ENCODE measurements at places on chromosomes 6 and 20.
A peak's percentile ranks its signal among the peaks of the same experiment; 100 is the strongest.

DNA sequence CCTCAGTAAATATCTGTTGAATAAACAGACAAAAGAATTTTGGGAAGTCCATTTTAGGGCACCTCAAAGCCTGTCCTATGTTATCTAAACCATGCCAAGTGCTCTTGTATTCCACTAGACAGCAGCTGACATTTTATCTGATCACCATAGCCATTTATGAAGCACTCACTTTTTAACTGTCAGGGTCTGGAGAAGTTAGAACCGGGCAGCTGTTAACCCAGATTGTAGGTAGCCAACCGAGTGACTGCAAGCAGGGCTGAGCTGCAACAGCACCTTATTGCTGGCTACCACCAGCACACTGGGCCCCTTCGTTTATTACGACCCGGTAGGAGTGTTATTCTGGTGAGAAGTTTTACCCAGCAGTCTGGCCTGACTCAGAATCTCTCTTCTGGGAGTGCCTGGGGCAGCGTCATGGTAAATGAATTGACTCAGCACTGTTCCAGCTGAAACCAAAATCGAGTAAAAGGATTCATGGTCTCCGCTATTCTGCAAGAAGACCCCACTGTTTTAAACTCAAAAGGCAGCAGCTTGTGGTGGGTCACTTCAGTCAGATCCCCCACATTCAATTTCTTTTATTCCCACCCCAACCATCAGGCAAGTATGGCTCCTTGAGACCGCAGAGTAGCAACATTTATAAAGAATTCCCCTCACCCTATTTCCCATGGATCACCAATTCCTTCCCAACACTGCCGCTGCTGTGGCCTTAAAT lies 1.7 kb downstream of the UBE2V1 start:
- no peak for DNase-seq

DNA sequence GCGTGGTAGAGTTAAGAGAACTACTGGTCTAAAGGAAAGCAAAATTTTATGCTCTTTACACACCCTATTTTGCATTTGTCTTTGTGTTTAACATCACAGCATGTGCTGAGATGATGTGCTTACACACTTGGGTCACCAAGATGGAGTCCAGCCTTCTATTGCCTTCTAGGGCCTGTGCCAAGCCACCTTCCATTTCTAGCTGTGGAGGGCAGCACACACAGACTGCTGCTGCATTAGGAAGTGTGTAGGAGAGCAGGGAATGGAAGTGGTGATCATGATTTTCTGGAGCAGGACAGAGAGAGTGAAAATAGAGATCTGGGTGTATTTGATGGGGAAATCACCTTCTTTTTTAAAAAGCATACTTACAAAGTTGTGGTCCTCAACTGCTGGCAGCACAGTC lies 191.6 kb downstream of the SOX4 start:
- DNase-seq: no peak

GRCh38 chr6:56040889-56041301 lies 165.5 kb upstream of the BMP5 start:
- DNase-seq: no peak

DNA sequence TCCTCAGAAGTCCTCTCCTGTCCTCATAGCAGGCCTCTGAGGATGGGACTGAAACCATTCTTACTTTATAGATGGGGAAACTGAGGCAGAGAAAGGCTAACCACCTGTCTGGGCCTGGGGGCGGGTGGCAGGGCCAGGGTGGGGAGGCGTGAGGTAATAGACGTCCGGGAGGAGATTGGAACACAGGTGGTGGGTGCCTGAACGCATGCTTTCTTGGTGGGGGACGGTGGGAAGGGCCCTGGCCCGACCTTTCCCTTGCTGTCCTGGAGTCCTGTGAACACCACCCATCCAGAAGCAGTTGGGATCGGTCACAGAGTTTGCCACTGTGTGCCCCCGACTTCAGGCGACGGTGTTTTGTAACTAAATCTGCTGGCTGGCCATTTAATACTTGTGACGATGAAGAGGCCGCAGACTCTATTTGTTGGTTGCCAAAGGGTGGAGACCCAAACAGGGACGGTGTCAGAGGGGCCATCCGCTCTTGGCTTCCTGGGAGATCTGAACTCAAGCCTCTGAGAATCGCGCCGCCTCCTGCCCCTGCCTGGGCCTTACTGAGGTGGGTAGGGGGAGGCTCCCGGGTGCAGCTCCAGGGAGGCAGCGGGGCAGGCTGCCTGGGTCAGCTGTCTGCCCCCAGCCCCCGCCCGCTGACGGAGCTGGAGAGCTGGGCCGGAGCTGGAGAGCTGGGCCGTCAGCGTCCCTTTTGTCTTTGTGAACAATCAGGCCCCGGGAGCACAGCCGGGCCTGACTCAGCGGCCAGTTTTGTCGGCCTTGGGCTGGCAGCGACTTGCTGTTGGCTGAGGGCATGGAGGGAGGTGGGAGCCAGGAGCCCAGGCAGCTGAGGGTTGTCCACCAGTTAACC lies 4.1 kb downstream of the RBM38 start:
- peak; percentile 83 for DNase-seq

DNA sequence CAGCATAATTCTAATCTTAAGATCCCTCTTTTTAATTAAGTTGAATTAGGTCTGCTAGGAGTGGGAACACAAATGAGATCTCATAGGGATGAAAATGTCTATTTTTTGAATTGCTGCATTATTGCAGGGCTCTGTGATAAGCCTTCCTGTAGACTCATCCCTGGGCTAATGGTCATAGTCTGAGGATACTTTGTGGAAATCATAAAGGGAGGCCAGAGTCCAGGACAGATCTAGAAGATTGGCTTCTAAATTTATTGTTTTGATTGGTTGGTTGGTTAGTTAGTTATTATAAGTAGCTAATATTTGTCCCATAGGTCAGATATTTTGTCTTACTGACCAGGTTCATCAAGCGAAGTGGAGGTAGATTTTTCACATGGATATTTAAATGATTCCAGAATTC lies 142.3 kb downstream of the AKAP7 start:
- no peak for DNase-seq

GRCh38 chr6:3287976-3288707 lies 29.4 kb downstream of the PSMG4 start:
- no peak for DNase-seq

GRCh38 chr20:46681032-46681854 lies 8.0 kb downstream of the TP53RK start:
- peak; percentile 72 for DNase-seq

DNA sequence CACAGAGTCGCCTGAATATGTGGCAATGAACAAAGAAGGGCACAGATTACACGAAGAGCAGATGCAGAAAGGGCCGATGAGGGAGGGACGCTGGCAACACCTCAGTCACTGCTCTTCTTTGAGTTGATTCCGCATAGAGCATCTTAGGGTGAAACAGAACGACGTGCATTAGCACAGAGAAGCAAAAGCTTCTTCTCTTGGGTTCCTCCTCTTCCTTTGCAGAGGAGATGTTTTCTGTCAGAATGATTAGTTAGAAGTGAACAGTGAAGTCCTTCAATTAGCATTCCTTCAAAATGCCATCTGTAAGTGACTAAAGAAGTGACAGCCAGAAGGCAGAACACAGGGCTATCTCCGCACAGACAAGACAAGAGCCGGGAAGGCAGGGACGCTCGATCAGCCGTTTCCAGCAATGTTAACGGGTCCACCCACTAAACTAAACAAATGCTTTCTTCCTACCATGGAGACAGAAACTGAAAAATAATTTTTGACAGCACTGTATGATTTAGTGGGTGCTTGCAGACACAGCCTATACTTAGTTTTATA lies 219.8 kb upstream of the AGPAT4 start:
- peak; percentile 45 for DNase-seq

- DNase-seq: peak; percentile 60
Measured at GRCh38 chr20:41734506-41734945, 116.3 kb upstream of the CHD6 start.

DNA sequence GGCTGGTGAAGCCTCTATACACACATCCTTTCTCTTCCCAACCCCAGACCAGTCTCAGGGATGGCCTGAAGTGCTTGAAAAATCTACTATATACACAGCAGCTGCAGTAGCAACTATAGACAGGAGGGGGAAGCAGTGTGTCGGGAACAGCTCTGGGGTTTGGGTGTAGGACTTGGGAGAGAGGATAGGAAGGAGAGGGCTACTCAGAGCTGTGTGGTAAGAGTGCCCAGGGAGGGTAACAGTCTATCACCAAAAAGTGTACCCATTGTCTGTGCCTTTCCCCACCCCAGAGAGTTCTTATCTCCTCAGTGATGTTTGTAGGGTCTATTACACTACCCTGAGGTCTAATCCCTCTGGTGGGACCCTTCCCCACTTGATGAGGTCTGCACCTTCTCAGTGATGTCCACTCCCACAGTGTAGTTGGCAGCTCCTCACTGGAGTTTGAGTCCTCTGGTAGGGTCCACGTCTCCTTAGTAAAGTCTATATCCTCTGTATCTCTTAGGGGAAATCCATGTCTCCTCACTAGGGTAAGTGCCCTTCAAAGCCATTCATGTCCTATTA lies 1.5 kb upstream of the GGT7 start:
- peak; percentile 75 for DNase-seq
